Activated T-helper 2 cell treated with anti-CD3 and anti-CD28 coated beads, Interferon-gamma antibody, Interleukin-2, Interleukin-4, amounts not matched to agents 10 μg/mL and 5 μg/mL and 100 μg/mL, durations not matched to agents 14 hours and 24 hours and 36 hours (primary cell): ENCODE measurements at places on chromosomes 16 and 17. TPM values are rescaled to one million over a fixed set of nuclear protein-coding genes. Genes with fewer than 3 reads are reported as not detected.

Gene CCDC200
- total RNA-seq: not detected in 2 replicates

Gene ABI3
- 28.5 and 30.0 TPM in 2 replicates for total RNA-seq

Gene SPNS2
- total RNA-seq: 0.09 and 0.16 TPM in 2 replicates

Gene EPN3
- total RNA-seq: not detected in 2 replicates

Gene LIMD2
- total RNA-seq: 178 and 182 TPM in 2 replicates

Gene CCL1
- total RNA-seq: 88.1 and 98.4 TPM in 2 replicates

Gene ATP1B2
- total RNA-seq: 0.32 and 0.37 TPM in 2 replicates

Gene IL34
- total RNA-seq: 0.28 TPM in 1 of 2 replicates, not detected in the other

Gene TBC1D10B
- 63.4 and 64.4 TPM in 2 replicates for total RNA-seq

Gene MT4
- not detected in 2 replicates for total RNA-seq

Gene CPNE7
- total RNA-seq: 19.8 and 25.7 TPM in 2 replicates

Gene KRT25
- total RNA-seq: not detected in 2 replicates

Gene TMEM235
- total RNA-seq: not detected in 2 replicates

GRCh38 chr17:80647746-80648145 lies 103.1 kb downstream of the RPTOR start:
- no peak for DNase-seq

- no peak for DNase-seq
Measured at GRCh38 chr17:64406321-64407200, 15.9 kb upstream of the PECAM1 start.

DNA sequence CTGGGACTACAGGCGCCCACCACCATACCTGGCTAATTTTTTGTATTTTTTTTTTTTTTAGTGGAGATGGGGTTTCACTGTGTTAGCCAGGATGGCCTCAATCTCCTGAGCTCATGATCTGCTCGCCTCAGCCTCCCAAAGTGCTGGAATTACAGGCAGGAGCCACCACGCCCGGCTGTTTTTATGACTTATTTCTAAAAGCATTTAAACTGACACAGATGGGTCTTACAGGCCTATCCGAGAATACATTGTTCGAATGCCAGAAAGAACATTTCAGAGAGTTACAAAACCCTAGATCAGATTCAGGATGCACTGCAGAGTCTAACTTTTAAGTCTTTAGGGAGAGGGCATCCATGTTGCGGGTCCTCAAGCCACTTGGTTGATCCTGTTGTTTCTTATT lies 234.7 kb upstream of the MAF start:
- DNase-seq: no peak

- DNase-seq: no peak
Measured at GRCh38 chr16:483341-484075, 44.0 kb upstream of the CAPN15 start.

GRCh38 chr17:19238167-19238505 lies 970 bp downstream of the EPN2 start:
- no peak for DNase-seq

- no peak for DNase-seq
Measured at GRCh38 chr17:80615376-80615775, 70.7 kb downstream of the RPTOR start.

- no peak for DNase-seq
Measured at GRCh38 chr17:82160075-82160474, 52.6 kb downstream of the CCDC57 start.

- DNase-seq: peak; percentile 47
Measured at GRCh38 chr16:31177136-31177535, 2.8 kb upstream of the FUS start.

DNA sequence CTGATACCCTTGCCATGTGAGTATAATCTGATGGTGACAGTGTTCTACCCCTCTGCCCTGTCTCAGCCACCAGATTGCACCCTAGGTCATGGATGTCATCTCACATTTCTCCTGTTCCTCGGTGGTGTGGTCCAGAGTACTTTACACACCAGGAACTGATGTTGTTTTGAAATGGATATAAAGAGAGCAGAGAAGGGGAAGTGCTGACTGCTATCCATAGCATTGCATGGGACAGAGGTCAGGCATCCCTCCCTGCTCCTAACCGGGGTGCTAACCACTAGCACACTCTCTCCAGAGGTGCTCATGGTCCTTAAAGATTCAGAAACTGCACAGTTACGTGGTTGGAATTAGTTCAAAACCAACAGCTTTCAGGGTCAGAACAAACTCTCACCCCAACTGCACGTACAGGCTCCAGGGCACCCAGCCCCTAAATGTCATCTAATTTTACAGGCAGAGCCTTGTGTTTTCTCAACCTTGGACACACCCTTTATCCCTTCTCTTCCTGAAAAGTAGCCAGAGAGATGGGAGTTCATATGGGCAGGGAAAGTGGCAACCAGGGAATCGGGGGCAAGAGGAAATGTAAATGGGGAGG lies 16.3 kb downstream of the TTLL6 start:
- no peak for DNase-seq

DNA sequence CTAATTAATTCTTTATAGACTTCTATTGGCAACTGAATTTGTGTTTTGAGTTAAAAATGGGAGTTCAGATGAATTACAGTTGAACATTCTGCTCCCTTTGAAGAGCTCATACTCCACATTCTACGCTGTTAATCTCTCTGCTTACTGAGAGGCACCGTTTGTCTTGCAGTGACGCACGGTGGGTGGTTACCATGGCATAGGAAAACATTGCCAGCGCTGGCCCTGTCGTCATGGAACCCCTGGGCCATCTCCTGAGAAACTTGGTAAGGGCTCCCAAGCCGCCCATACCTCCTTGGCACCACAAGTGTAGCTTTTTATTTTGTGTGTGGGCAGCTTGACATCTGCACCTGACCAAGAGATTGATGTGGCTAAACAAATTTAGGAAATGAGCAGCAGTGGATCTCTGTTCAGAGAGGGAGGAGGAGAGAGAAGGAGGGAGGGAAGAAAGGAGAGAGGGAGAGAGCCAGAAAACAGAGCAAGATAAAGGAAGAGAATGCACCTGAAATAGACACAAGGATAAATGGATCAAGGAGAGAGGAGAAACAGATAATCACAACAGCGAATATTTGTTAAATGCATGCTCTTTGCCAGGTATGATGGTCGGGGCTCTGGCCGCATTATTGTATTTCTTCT lies 398.5 kb downstream of the HAPSTR1 start:
- no peak for DNase-seq

- no peak for DNase-seq
Measured at GRCh38 chr16:27699540-27699939, 149.6 kb downstream of the KATNIP start.

- peak; percentile 13 for DNase-seq
Measured at GRCh38 chr16:53061701-53062159, 6.9 kb downstream of the CHD9 start.

DNA sequence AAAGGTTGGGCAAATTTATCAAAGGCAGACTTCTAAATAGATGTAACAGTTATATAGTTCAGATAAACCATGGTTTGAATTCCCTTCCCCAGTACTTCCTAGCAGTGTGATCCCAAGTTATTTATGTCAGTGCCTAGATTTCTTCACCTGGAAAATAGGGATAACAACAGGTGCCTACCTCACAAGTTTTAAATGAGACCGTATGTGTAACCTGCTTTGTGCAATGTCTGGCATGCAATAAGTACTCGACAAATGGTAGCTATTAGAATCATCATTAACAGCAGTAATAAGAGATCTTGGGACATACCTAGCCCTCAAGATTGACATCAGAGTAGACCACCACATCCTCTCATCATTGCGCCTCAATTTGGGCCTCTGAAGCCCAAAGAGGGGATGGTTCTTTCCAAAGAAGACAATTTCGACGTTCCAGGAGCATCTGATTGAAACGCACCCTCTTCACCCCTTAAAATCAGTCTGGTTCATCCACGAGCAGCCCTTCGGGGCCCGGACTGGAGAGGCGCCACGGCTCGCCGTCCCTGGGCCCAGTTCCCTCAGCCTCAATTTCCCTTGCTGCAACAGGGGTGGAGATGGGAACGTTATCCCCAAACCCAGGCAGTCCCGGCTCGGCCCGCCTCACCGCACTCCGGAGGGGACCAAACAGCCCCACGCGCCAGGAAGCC lies 541 bp downstream of the ACACA start:
- DNase-seq: no peak

DNA sequence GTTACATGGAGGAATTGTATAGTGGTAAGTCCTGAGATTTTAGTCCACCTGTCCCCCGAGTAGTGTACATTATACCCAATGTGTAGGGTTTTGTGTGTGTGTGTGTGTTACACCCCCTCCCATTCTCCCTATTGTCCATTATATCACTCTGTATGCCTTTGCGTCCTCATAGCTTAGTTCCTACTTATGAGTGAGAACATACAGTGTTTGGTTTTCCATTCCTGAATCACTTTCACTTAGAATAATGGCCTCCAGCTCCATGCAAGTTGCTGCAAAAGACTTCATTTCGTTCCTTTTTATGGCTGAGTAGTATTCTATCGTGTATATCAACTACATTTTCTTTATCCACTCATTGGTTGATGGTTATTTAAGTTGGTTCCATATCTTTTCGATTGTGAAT lies 635 bp upstream of the FA2H start:
- DNase-seq: no peak

DNA sequence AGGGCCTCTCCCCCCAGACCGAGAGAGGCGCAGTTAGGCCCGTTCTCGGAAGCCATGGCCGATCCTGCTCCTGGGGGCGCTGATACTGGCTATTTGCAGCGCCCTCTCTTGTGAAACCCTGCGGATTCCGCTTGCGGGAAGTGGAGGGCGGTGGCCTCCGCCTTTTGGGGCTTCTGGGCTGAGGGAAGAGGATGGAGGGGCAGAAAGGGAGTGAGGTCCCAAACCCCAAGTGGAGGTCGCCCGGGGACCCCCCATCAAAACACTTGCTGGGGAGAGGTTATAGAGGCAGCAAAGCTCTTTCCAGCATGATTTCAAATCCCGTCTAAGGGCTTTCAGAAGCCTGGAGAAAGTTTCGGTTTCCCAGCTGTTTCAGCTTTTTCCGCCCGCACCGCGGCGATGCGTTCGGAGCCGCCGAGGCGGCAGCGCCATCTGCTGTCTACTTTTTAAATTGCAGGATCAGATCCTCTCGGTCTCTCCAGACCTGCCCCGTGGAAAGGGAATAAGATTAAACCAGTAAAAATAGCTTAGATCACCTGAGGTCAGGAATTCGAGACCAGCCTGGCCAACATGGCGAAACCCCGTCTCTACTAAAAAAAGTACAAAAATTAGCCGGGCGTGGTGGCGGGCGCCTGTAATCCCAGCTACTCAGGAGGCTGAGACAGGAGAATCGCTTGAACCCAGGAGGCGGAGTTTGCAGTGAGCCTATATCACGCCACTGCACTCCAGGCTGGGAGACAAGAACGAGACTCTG lies 15.8 kb downstream of the SNX20 start:
- DNase-seq: peak; percentile 74

- DNase-seq: no peak
Measured at GRCh38 chr17:9677411-9677810, 32.1 kb downstream of the USP43 start.

- no peak for DNase-seq
Measured at GRCh38 chr17:73929860-73930430, 273.5 kb upstream of the RPL38 start.
